Activated CD8-positive, alpha-beta memory T cell treated with anti-CD3 and anti-CD28 coated beads for 4 hours (primary cell): ENCODE measurements at places on chromosomes 16 and 17.

DNA sequence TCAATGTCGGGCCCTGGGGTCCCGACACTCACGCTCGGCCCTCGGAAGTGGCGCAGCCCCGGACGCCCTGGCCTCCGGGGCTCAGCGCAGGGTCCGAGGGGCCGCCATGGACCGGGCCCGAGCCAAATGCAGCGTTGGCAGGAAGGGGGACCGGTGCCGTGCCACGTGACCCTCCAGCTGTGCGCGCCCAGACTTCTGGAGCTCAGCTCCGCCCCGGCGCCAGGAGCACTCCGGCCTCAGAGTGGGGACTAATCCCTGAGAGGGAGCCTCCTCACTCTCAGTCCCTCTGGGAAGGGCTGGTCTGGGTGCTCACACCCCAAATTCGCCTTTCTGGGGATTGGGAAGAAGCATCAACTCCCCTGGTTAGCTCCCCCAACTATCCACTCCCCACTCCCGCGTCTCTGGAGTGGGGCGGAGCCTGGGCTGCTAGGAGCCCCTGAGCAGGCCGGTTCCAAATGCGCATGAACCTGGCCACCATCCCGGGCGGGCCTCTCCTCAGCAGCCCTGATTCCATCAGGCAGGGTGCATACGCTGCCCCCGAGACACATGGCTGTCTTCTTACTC lies at the start of gene B3GNT9:
Gene B3GNT9 (minus strand): TSS at position 166 of the 564 bp plus-strand sequence. CDS start 513 bp downstream, outside the sequence.
- no peak for DNase-seq

- no peak for DNase-seq
Measured at GRCh38 chr16:62240722-62241121, 204.5 kb upstream of the CDH8 start.

- no peak for DNase-seq
Measured at GRCh38 chr17:1315891-1316403, 36.5 kb downstream of the TRARG1 start.

DNA sequence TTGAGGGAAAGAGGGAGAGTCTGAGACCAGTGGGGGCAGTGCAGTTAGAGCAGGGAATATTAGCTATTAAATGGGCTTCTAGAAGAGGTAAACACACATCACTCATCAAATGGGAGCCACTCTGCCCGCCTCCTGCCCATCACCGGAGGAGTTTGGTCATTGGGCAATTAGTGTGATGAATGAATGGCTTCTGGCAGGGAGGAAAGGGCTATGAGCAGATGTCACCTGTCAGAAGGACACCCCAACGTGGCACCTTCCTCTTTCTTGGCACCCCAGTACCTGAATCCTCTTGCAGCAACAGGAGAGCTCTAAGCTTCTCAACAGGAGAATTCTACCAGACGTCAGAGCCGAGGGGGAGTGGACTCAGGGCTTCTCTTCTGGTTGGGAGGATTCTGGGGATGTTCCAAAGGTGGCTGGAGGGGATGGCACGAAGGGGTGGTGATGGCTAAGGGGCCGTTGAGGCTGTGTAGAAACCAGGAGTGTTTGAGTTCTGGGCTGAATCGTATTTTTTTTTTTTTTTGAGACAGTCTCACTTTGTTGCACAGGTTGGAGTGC lies 11.0 kb downstream of the C1QTNF1 start:
- DNase-seq: no peak

GRCh38 chr17:17104494-17104893 lies 62.2 kb downstream of the MPRIP start:
- no peak for DNase-seq

GRCh38 chr17:39719563-39720355 lies 10.6 kb downstream of the MIEN1 start:
- DNase-seq: no peak

- peak; percentile 28 for DNase-seq
Measured at GRCh38 chr17:5097101-5097834, 14.4 kb downstream of the ZNF232 start.

GRCh38 chr17:34228781-34229180 lies 26.3 kb upstream of the CCL2 start:
- DNase-seq: no peak

DNA sequence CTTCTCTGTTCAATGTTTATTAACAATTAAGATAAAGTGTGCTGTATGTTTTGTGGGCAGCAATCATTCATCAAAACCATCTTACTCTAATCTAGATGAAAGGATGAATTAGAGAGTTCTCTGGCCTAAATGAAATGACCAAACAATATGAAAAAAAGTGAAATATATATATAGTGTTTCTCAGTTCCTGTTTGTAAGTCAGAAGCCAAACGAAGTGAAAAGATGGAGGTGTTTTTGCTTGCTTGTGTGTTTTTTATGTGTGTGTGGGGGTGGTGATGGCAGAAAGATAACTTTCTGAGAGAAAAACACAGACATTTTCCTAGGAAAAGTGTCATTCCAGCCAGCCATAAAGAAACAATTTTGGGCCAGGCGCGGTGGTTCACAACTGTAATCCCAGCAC lies 138.6 kb downstream of the CDH8 start:
- no peak for DNase-seq

- DNase-seq: no peak
Measured at GRCh38 chr17:48619826-48620449, 4.8 kb upstream of the HOXB8 start.

- no peak for DNase-seq
Measured at GRCh38 chr17:48179071-48179945, 71.7 kb downstream of the SNX11 start.

GRCh38 chr17:14470417-14470816 lies 169.5 kb downstream of the HS3ST3B1 start:
- no peak for DNase-seq

- no peak for DNase-seq
Measured at GRCh38 chr16:83200005-83200779, 573.4 kb downstream of the CDH13 start.

DNA sequence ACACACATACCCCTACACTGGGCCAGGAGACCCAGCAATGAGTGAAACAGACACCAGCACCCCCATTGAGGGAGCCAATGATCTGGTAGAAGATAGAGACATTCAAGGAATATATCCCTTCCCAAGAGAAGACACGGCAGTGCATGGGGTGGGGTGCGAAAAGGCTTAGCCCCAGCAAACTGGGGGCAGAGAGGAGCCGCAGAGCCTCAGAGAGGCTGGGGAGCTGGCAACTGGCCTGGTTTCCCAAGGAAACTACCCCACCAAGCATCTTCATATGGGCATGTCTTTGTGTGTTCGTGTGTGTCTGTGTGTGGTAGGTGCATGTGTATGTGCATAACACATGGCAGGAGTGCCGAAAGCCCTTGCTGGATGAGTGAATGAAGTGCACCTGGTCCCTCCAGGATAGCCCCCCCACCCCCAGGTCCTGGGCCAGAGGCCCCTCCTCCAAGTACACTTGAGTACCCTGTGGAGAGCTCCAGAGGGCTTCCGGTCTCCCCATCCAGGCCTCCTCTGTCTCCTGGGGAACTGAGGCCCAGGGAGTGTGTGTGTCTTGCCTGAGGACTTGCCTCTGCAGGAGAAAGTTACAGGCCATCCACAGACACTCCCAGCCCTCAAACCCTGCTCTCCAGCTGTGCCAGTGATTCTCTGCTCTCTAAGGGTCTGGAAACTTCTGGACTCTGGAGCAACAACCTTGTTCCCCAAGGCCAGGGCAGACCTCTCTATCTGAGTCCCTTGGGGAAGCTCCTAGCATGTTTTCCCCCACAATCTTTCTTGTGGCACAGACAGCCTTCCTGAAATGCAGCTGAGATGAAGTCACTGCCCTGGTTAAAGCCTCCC lies 15.9 kb downstream of the TBX2 start:
- no peak for DNase-seq
